ENCODE measurements at places on chromosomes 1 and 21. TPM values are rescaled to one million over a fixed set of nuclear protein-coding genes. Genes with fewer than 3 reads are reported as not detected.

GRCh38 chr1:154955718-154956543 lies at the start of gene PBXIP1:
TSS of gene PBXIP1 (minus strand) at chr1:154956099. CDS start at chr1:154953721, 2,378 bp downstream.
- DNase-seq: peak; percentile 68

DNA sequence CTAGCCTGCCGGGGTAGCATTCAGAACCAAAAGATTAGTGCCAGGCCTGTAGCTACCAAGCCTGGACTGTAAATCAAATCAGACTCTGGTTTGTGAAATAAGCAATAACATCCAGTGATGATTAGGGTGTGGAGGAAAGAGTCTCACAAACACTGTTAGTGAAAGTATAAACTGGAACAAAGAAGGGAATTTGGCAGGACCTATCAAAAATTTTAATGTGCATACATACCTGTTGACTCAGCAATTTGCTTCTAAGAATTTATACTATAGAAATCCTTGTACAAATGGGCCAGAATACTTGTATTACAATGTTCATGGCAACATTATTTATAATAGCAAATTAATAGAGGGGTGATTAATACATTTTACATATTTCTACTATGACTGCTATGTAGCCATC lies 109.8 kb upstream of the WARS2 start:
- DNase-seq: no peak

- peak; percentile 89 for DNase-seq
Measured at GRCh38 chr1:26321315-26322041, 3.7 kb downstream of the CD52 start.

DNA sequence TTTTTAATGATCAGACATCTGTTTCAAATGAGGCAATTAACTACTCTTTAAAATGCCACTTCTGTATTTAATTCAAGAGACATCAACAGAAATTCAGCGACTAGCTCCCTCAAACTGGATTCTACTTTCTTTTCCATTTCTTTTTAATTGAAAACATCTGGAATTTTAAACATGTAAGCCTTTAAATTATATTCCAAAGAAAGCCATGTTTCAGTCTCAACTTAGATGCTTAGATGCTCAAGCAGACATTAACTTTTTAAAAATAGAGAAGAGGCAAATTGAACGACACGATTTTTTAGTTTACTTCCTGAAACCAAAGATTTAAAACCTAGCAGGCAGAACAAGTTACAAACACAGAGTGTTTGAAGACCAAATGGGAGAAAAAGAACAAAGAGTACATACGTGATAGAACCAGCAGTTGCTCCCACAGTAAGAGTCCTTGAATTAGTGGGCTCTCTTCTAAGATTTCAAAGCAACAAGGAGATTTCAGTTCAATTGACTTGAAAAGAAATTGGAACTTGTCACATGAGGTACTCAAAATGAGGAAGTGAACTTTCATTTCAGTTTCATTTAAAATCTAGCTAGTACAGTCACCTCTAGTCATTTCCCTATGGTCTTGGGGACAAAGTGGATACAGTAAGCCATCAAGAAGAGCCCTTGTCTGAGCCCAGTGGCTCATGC lies at the start of gene CTSS:
Gene CTSS (minus strand): TSS at position 483 of the 681 bp plus-strand sequence. CDS start 1,015 bp downstream, outside the sequence.
- no peak for DNase-seq

DNA sequence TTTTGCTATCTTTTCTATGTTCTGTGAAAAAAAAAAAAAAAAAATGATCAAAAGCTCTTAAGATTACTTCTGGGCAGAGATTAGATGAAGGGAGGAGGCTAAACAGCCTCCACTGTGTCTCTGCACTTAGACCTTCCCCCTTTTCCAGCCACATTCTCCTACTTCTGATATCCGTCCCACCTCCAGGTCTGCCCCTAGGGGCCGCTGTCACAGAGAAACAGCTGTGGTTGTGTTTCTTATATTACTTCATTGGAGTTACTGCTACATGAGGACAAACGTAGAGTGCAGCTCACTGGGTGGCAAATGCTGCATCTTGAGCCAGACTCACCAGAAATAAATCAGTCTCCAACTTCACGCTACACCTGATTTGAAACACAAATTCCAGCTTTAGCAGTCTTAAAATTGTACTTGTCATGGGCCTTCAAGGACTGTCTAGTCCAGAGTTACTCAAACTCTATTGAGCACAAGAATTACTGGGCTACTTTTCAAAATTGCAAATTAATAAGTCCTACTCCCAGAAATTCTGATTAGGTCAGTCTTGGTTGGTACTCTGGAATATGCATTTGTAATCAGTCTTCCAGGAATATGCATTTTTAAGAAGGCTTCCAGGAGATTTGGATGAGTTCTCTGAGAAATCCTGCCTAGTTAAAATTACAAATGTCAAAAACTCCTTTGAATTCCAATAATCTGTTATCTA lies 125.2 kb upstream of the PTBP2 start:
- no peak for DNase-seq

DNA sequence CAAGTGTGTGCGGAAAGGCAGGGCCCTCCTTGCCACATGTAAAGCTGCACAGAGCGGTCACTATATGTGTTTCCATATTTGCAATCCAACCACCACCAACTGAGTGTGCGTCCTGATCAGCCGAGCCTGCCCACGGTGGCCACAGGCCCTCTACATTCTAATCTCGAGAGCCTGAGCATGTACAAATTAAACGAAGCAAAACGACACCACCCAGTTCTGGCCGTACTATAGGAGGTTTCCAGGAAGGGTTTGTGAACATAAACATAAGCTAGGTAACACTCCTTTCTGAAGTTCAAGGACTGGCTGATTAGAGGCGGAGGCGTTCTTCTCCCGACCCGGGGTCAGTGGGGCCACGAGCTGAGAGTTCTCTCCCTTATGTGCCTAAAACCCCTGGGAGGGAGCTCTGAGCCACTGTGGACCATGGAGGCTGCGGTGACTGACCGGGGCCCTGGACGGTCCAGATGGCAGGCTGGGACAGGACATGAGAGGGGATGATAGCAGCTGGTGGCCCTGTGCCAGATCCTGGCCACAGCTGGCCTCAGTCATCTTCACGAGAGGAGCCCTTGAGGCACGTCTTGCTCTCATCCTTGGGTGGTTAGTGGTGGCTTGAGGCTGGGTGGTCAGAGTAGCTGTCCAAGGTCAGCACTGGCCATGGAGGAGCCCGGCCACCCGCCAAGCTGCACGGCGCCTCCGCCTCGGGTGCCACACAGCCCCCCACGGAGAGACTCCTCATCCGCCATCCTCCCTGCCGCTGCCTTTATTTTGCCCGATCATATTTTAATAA lies 39.1 kb upstream of the TRAPPC10 start:
- no peak for DNase-seq

The CD2 gene
- total RNA-seq: not detected

DNA sequence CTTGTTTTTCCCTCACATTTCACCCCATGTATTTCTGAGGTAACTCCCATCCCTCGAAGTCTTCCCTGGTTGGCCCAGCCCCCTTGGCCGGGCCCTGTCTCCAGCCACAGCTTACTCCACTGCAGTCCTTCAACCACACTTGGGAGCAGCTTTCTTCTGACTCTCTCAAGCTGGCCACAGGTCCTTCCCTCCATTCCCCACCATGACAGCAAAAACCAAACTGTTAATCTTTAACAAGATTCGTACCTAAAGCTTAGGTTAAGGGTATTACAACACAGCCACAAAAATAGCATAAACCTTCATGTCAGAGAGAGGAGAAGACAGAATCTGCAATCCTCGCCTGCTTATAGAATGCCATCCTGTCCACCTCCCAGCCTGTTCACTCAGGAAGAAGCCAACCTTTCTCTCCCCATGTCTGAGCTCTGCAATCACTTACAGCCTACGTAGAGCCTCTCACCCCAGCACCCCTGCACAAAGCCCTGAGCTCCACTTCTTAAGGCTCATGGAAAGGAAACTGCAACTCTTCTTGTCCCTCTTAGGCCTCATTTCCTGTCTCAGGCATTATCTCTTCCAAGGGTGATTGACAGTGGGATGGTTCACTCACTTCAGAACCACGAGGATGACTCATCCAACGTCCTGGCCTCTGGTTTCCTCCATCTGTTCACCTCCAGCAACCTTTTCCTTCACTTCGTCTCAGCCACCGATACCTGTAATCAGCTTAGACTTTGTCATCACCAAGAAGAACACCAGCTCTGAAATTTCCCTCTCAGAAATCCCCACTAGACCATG lies 72.8 kb downstream of the CD2 start:
- no peak for DNase-seq

GRCh38 chr1:116471241-116471640 lies 98.2 kb downstream of the ATP1A1 start:
- DNase-seq: no peak

DNA sequence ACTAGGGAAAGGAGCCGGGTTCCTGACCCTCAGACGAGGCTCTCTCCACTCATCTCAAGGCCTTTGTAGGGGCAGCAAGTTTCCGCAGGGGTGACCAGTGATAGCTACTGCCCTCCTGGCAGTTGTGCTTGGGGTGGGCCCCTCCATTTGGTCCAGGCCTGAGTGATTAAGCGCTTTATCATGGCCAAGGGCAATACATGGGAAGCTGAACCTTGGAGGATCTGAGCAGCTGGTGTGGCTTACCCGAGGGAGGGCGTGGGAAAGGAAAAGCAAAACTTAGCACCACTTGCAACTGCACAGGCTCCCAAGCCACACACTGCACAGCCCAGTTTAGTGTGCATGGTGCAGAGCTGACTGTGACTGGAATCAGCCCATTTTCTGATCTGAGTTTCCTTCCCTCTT lies 47.8 kb downstream of the GADD45A start:
- no peak for DNase-seq
